ENCODE measurements at places on chromosomes 1 and 21.

GRCh38 chr1:209710093-209710492, 5.4 kb downstream of the HSD11B1 start:
- no peak for DNase-seq

GRCh38 chr21:34743831-34744230, 75.0 kb downstream of the CLIC6 start:
- DNase-seq = no peak

- no peak for DNase-seq
These were observed 230.4 kb downstream of the SLC35F3 start for GRCh38 chr1:234134878-234135277.

DNA sequence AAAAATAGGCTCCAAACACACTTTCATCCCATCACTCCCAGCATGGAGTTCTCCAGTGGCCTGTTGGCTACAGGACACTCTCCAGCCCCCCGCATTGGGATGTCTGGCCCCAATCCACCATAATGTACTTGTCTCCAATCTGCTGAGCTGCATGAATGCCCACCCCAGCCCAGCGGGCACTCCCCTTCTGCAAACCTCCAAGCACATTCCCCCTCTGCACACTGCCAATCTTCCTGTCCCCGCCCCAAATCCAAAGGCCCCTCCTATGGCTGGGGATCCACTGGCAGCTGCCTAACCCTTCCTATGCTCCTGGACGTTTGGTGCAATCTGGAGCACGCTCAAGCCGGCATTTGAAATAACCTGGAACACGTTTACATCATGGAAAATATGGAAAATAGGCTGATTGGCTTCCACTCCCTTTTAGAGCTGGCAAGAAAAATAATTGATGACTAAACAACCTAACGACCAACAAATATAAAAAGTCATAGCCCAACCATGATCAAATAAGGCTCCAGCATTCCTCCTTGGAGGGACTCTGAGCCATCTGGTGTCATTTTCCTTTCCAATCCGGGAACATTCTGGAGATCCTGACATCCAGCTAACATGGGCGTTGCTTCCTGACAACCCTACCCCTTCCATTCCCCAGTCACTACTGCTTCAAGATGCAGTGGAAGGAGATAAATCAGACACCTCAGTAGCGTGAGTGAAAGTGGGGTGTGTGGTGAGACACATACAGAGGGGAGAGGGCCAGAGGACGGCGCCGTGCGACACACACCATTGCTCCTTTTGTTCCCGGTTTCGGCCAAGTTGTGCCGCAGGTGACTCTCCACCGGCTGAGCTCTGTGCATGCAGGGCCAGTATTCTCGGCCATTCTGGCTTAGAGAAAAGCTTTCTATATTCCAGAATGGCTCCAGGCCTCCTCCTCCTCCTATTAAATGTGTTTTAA, 41.6 kb downstream of the PDE9A start:
- no peak for DNase-seq

DNA sequence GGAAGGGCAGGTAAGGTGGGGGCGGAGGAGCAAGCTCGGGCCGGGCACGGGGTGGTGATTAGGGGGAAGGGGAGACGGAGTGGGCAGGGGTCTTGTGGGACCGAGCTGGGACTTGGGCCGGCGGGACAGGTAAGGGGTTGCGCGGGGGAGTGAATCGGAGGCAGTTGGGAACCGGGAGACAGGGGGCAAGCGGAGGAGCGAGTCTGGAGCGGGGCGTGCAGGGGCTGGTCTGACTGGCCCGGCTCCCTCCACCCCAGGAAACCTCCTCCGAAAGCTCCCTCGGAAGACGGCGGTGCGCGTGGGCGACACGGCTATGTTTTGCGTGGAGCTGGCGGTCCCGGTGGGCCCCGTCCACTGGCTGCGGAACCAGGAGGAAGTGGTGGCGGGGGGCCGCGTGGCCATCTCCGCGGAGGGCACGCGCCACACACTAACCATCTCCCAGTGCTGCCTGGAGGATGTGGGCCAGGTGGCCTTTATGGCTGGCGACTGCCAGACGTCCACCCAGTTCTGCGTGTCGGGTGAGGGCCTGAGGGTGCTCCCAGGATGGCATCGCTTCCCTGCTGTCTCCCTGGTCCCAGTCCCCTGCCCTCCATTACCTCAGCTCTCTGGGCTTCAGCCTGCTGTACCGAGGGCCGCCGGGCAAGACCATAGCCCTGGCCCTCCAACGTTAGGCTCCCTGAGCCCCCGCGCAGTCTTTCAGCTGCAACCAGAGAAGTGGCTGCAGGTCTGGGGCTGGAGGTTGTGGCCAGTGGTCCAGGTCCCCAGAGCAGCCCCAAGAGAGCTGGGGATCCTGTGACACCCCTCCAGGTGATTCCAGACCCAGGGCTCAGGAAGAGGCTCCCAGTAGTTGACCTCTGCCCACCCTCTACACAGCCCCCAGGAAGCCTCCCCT, 6.3 kb downstream of the OBSCN start:
- no peak for DNase-seq

DNA sequence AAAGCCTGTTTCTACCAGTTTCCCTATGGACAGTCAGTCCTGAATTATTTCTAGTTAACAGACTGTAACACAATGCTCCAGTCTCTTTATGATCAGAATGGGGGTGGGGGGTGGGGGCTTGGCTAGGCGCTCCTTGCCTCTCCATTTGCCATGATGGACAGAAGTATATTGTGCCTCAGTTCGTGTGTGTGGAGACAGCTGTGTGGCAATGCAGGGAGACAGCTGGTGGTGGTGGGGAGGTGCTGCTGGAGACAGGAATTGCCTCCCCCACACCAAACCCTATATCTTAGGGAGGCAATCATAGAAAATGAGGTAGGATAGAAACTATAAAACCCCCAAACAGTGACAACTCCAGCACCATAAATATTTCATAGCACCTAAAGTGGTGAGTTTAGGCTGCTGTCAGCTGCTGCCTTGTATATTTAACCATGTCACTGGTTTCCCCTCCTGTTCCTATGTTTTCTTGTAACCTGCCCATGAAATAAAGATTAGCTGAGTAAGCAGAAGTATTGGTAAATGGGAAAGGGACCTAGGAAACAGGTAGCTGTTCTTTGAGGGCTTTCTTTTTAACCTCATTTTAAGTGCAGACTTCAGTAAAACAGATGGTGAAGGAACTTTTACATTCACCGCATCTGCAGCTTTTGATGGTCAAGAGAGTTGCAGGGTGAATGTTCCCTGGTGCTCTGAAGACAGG, 3.4 kb downstream of the PLXNA2 start:
- no peak for DNase-seq

GRCh38 chr1:108881369-108881768, 4.6 kb downstream of the GPSM2 start:
- DNase-seq = no peak

- no peak for DNase-seq
These were observed 130.1 kb upstream of the CTTNBP2NL start for GRCh38 chr1:112265931-112266330.

DNA sequence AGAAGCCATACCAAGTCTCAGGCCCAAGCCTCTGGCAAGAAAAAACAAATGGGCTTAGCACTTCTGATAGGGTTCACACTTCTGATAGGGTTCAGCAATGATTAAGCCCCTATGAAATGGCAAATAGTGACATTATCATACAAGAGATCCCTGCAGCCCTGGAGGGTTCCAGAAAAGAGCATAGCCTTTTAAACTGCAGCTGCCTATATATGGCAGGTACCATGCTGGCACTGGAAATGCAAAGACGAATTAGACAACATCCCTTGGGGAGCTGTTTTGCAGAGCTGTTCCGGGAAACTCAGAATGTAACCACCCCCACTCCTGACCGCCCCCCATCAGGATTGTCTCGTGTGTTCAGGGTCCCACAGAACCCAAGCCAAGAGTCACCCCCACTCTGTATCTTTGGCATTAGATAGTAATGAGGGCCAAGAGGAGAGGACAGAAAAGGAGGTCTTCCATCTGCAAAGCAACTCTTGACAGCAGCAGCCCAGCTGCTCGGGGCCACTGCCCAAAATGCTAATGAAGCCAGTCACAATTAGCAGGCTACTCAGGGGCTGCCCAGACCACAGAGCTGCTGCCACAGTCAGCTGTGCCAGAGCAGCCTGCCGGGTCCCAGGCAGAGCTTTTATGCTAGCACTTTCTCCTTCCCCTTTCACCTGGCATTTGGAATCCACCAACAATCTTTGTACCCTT, 50.9 kb downstream of the ITPKB start:
- DNase-seq = no peak

GRCh38 chr1:197399755-197400521, 131.9 kb downstream of the CRB1 start:
- DNase-seq = no peak

DNA sequence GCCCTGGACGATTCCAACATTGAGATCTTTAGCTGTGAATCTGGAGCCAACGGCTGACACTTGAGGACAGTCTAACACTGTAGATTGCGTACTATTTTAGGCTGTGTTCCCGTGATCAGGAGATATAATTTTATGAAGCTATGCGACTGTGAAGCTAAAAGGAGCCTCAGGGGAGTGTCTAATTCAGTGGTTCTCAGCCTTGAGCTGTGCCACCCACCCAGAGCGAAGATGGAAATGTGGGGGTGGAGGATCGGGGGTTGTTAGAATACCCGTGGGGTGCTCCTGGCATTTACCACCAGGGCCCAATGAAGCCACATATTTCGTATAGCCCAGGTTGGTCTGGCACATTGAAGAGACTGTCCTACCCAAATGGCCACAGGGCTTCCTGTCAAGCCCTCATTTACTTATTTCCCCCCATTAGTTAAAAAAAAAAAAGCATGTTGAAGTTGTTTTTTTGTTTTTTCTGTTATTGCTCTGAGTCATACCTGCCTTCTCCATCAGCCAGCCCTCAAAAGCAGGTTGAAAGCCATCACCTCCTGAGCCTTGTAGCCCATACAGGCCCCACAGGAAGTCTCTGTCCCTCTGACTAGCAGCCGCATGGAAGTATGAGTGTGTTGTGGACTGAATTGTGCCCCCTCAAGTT, 141.7 kb downstream of the GALNT2 start:
- peak; percentile 22 for DNase-seq

DNA sequence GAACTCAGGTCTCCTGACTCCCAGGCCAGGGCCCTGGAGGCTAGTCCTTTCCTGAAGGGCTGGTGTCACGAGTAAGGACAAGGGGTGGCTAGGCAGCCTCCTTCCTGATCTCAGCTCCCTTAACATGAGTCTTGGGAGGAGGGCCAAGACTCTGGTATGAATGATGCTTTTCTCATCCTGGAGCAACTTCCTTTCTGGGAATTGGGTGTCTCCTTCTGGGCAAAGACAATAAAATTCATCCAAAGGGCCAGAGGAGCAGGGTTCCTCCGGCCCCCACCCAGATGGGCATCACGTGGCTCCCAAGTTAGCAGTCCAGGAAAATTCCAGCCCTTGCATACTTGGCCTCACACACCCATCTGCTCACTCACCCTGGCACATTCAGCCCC, at the start of gene FAM167B:
Gene FAM167B, plus strand, starts transcription at position 335 of the 386 bp plus-strand sequence. CDS start 200 bp downstream, outside the sequence.
- no peak for DNase-seq

GRCh38 chr1:147598621-147599361, 57.5 kb downstream of the BCL9 start:
- peak; percentile 48 for DNase-seq

- peak; percentile 63 for DNase-seq
These were observed 31.4 kb upstream of the WASF2 start for GRCh38 chr1:27521336-27521831.

GRCh38 chr1:22754106-22754768, 43.6 kb downstream of the EPHB2 start:
- no peak for DNase-seq

GRCh38 chr1:20727746-20728316, 4.7 kb downstream of the SH2D5 start:
- DNase-seq = no peak

DNA sequence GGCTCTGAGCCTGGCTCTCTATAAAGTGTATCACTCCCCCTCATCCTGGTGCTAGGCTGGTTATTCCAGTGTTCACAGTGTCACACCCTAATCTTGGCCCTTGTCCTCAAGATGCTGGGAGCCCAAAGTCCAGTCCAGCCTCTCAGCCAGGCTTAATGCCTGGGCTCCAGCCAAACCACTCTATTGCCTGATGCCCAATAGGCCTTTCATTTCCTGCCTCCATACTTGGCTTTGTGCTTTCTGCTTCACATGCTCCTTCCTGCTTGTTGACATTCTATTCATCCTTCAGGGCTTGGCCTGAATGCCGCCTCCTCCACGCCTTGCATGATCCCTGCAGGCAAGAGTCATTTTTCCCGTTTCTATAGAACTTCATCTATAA, 1.7 kb downstream of the KLHDC8A start:
- no peak for DNase-seq

GRCh38 chr1:213938776-213939175, 49.0 kb upstream of the PROX1 start:
- no peak for DNase-seq

- no peak for DNase-seq
These were observed 57.9 kb upstream of the EDN2 start for GRCh38 chr1:41542196-41542930.

Measured in activated naive CD4-positive, alpha-beta T cell treated with anti-CD3 and anti-CD28 coated beads, Interleukin-2, amount 50 U/mL, for 16 hours (primary cell).